ENCODE measurements at places on chromosomes 3 and 15. TPM values are rescaled to one million over a fixed set of nuclear protein-coding genes. Genes with fewer than 3 reads are reported as not detected.

The TRPM1 gene
- total RNA-seq = 0.25 TPM

The ANKRD63 gene
- not detected for total RNA-seq

The CLRN1 gene
- total RNA-seq = not detected

The SLC15A2 gene
- total RNA-seq = 0.07 TPM

The SUSD5 gene
- 3.8 TPM for total RNA-seq

The CD47 gene
- total RNA-seq = 79.4 TPM

The SCG5 gene
- total RNA-seq = 0.92 TPM

Measured in pulmonary artery endothelial cell (primary cell).